ENCODE measurements at places on chromosomes 5 and 9.
A peak's percentile ranks its signal among the peaks of the same experiment; 100 is the strongest.

- no peak for DNase-seq
Measured at GRCh38 chr9:83410701-83411100, 127.5 kb downstream of the FRMD3 start.

DNA sequence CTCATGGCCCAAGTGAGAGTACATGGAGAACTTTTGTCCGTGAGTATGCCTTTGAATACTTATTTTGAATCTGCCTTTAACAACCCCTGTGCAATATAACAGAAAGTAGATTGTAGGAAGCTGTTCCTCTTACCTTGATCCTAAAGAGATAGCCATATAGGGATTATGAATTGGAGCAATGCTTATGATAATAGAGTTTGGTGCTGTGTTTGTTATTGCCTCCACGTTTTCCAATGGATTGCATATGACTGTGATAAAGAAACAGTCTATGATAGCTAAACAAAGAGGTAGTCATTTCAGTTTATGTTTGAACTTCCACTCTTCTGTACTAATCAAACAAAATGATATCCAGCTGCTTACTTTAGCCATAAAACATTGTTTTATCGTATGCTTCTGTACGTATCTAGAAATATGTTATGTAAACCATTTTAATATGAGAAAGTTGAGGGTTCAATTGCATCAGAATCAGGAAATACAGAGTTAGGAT lies 199.6 kb upstream of the RGMB start:
- no peak for DNase-seq

GRCh38 chr9:129344641-129345495 lies 166.8 kb upstream of the IER5L start:
- no peak for DNase-seq

DNA sequence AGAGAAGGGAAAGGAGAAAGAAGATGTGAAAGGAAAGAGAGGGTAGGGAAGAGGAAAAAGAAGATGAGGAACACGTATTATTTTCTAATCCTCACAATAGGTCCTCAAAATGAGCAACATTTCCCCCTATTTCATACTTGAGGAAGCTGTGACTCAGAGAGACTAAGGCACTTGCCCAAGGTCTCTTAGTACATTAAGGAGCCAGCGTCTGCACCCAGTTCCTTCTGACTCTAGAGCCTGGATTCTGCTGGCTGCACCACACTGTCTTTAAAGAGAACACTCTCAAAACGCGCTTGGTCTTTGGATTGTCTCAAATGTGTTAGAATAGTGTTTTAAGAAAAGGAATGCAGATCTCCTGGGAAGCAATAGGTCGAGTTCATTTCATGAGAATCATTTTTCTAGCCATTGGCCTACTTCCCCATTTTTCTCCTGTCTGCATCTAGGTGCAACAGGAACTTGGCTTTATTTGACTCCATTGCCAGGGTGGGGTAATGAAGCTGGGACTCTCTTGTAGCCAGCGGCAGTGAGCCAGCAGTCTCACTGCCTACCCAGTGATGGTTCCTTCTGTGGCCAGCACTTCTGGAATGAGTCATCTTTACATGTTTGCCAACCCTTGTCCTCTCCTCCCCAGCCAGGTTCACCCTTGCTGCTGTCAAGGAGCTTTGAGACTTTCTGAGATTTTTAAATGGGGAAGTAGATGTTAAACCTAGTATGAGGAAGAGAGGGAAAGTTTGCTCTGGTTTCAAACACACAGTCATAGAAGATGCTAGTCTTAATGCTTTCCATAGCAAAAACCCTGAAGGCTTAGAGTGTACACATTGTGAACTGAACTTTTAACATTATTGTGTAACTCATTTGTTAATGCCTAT lies 82.7 kb downstream of the DOCK8 start:
- DNase-seq, result peak; percentile 30

GRCh38 chr9:86974421-86974820 lies 27.1 kb upstream of the GAS1 start:
- no peak for DNase-seq

GRCh38 chr5:129003232-129003631 lies 37.9 kb downstream of the SLC27A6 start:
- DNase-seq, result no peak

GRCh38 chr5:58542709-58543108 lies 40.2 kb upstream of the RAB3C start:
- no peak for DNase-seq

DNA sequence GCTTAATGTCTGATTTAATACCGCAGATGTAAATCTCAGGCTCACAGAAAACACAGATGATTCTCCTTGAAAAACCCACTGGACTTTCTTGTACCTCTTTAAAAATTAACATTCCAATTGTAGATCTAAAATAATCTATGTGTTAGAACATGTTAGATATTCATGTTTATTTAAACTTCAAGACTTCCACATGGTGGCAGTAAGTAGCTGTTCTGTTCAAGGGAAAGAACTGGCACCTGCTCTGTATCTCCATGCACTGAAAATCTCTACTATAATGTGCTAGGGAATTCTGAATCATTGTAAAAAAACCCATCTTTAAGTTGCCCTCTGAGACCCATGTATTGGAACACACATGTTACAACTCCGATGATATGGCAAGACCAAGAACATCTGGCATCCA lies 366.9 kb downstream of the DMRTA1 start:
- no peak for DNase-seq

DNA sequence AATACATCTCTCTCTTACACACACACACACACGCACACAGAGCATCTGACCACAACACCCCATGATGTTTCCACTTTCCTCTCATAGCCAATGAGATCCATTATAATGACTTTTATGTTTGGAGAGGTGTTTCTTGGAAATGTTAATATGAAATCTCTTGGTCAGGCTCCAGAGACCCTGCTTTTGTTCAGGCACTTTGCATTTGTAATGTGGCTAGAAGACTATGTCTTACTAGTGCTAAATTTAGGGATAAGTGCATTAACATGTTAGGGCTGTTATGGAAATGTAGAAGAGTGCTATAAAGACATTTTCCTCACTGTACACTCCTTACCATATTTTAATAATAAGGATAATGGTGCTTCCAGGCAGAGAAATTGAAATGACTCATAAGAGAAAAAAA lies 3.8 kb downstream of the CDH9 start:
- no peak for DNase-seq

DNA sequence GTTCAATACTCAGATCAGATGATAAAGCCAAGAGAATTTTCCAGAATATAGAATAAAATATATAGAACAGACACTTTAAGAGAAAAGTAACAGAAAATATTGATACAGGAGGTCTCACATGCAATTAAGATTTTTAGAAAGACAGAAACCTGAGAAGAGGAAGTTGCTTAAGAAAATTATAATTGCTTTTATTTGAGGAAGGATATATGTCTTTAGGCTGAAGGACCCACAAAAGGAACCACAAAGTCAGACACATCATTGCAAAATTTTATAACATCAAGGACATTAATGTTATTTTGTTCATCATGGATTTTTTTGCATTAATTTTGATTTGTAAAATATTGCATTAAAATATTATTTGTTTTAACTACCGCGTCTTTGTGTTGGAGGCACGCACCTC lies 141.5 kb downstream of the FSTL4 start:
- DNase-seq, result no peak

GRCh38 chr5:122789461-122790171 lies 14.7 kb downstream of the SNX2 start:
- DNase-seq, result no peak

- DNase-seq, result no peak
Measured at GRCh38 chr5:1074816-1075554, 36.9 kb downstream of the SLC12A7 start.

- no peak for DNase-seq
Measured at GRCh38 chr9:14864309-14864708, 45.9 kb downstream of the FREM1 start.

DNA sequence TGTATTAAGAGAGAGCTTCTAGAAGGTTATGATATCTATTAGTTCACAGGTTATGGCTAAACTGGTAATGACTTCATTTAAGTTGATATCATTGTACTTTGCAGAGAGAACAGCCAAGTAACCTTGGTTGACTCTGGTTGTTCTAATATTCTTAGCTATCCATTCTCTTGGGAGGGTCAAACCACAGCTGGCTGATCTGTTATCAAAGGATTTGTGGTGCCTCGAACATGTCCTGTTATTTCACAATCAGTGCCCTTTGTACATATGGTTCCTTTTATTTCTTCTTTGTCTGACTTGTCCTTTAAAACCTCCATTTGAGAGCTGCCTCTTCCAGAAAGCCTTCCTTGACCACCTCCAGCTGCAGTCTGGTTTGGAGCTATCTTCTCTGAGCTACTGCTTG lies 61.7 kb downstream of the PDE8B start:
- DNase-seq, result no peak

GRCh38 chr9:86846656-86847055 lies 100.7 kb downstream of the GAS1 start:
- no peak for DNase-seq

DNA sequence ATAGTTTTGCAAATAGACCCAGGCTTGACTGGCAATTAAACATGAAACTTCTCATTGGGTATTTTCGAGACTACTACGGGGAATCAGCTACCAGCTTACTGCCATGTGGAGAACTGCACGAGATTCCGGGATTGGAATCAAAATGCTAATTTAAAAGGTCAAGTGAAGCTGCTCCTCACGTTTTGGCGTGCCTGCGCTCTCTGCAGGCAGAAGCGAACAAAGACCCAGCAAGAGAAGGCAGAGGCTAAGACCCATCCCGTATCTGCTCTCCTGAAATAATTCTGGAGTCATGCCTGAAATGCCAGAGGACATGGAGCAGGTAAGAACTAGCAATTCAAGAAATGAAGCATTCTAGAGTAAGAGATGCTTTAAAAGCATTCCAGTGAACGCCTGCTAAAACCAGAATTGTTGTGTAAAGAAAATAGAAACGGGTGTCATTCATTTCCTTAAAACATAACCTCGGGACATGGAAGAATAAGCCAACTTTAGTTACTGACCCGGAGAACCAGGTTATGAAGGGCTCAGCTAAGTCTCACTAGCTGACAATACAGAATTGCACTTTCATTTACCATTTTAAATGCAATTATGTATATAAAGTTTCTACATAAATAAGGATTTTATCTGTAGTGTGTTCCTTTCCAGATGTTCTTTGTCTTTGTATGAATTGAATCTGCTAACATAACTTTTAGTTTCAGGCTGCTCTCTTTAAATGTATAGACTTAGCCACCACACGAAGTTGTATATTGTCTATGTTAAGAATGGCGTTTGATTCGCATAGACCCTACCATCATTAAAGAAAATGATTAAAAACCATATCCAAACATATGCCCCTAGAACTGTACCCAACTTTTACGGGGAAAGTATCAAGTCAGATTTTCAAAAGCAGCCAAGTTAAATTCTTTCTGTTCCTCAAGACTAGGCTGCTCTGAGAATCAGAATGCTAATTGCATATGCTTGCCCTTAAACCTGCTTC lies 2.0 kb upstream of the MAT2B start:
- no peak for DNase-seq

GRCh38 chr5:77292026-77292757 lies 81.7 kb downstream of the PDE8B start:
- no peak for DNase-seq

DNA sequence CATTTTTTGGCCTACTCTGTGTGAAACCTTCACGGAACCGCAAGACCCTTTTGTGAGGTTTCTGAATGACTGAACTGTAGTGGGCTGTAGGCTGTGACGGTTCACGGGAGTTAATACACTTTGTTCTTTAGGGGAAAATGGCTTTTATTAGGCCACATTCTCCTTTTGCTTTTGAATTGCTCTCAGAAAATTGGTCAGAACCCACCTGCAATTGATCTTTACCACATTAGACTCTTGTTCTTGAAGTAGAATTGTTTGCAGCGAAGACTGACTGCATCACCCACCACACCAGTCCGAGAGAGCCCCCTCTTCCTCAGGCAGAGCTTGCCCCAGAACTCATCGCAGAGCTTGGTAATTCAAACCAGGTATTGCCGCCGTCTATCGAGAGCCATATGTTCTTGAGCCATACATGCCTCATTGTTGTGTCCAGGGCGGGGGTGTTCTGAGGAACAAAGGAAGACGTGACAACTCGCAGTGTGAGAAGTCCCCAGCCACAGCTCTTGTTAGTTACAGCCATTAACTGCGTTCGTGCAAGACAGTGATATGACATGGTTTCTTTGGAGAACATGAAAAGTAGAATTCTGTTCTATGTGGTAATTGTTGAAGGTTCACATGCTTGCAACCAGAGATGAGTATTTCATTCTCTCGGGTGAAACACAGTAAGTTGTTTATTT lies 166.4 kb upstream of the OTULINL start:
- DNase-seq, result no peak

DNA sequence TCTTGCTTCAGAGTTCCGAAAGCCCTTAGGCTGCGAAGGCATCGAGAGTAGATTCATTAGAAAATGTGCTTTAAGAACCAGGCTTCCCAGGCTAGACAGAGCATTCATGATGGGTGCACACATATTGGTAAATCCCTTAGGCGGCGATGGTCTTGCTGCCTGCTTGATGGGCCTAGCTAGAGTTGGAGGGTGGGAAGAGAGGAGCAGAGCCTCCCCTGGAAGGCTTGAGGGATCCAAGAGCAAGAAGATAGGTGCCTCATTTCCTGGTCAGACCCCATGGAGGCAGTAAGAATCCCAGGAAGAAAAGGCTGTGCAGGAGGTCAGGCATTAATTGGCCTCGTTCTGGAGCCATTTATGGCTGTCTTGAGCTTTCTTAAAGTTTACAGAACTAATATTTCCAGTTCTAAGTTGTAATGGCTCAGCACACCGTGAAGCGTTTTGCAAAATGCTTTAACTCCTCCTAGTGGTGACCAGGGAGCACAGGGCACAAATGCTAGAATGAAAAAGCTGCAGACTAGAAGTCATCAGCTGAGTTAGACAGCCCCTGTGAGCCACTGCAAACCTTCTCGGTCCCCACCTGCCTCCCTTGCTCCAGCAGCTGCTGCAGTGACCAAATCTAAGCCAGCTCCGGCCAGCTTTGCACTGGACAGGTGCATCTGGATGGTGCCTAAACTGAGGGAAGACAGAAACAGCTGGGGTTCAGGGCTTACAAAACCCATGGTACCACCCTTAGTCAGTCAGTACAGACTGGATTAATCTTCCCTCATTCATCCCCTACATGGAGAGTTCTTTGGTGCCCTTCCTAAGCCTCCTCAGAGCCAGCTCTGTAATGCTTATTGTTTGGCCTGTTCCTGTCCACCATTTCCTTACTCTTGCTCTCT lies 14.7 kb downstream of the SLC45A2 start:
- peak; percentile 43 for DNase-seq

DNA sequence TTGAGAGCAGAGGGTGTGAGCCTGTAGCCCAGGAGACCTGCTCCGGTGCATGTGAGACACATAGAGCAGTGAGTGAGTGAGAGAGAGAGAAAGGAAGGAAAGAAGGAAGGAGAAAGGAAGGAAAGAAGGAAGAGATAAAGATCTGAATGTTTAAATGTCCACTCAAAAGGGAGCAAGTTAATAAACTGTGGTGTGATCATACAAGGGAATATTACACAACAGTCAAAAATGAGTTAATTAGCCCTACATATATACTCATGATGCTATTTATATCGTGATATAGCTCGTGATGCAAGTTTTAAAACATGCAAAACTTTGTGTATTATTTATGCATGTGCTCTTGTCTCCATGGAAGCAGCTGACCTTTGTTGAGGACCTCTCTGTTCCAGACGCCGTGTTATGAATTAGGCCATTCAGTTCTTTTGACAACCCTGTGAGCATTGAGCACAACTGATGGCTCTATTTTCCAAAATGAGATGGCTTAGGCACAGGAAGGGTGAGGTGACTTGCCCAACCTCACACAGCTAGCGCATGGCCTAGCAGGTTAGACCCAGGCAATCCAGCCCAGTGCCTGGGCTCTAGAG lies 70.6 kb downstream of the HMCN2 start:
- DNase-seq, result no peak

- DNase-seq, result no peak
Measured at GRCh38 chr9:124206391-124206790, 51.4 kb upstream of the NEK6 start.

GRCh38 chr5:59257488-59258400 lies 635.8 kb downstream of the PDE4D start:
- DNase-seq, result no peak
